ENCODE measurements at places on chromosomes 3 and 15.

DNA sequence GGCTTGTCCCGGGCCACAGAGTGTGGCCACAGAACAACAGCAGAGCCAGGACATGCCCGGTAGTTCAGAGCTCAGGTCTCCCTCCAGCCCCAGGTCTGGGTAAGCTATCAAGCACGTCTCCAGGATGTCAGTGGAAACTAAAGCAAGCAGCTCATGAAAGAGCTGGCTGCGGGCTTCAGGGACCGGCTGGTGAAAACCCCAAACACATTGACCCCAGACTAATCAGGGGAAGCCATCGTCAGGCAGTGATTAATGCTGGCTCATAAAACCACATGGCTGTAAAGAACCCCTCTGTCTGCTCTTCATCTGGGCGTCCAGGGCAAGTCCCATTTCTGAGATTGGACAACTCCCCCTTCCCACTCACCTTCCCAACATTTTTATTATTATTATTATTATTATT is 37.8 kb downstream of the LMCD1 start:
- no peak for DNase-seq

GRCh38 chr3:185537369-185537970 is 14.9 kb downstream of the LIPH start:
- no peak for DNase-seq

DNA sequence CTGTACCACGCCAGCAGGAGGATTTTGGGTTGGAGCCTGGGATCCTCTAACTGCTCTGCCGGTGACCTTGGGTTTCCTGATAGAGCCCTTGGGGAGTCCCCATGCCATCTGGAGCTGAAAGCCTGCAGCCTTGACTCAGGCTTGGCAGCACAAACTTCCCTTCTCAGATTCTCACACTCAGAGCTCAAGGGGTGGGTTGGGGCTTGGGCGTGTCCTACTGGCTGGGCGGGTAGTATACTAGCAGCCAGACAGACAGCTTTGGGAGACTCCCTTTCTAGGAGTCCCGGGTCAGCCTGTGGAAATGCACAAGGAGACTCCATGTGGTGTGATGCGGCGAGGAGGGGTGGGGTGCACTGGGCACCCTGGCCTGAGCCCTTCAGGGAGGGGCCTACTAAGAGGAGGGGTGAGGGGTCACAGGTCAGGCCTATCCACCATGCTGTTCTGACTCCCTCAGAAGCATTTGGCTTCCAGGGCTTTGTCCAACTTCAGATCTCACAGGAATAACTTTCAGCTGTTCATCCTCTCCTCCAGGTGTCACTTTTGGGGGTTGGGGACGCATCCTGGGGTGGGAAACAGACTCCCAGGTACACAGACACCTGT is 21.6 kb upstream of the PLXNA1 start:
- DNase-seq, result no peak

GRCh38 chr3:38721207-38721772 is 71.8 kb upstream of the SCN5A start:
- no peak for DNase-seq

DNA sequence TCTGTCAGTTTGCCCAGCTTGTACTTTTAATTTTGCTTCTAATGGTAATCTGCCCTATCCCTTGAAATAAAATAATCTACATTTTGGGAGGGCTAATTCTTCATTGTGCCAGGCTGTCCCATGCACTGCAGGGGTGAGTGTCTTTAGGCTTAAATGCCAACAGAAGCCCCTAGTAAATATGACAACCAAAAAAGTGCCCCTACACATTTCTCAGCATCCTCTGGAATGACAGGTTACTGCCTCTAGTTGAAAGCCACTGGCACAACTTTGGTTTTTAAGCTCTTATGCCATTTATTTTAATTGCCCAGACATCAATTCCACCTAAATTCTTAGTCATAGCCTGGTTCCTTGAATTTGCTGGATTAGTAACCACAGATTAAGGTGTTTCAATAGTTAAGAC is 3.4 kb downstream of the EPM2AIP1 start:
- no peak for DNase-seq

GRCh38 chr3:168161696-168162095 is 66.0 kb upstream of the GOLIM4 start:
- no peak for DNase-seq

- DNase-seq, result no peak
Measured at GRCh38 chr15:63573533-63573932, 23.7 kb upstream of the FBXL22 start.

- no peak for DNase-seq
Measured at GRCh38 chr3:9238276-9238675, 11.2 kb downstream of the SRGAP3 start.

DNA sequence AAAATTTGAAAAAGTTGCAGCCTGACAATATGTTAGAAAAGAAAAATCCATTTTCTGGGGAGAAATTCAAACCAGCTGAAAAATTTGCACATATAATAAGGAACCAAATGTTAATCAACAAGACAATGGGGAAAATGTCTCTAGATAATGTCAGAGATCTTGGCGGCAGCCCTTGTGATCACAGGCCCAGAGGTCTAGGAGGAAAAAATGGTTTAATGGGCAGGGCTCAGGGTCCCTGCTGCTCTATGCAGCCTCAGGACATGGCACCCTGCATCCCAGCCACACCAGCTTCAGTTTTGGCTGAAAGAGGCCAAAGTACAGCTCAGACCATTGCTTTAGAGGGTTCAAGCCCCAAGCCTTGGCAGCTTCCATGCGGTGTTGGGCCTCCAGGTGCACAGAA is 701.9 kb downstream of the IGSF11 start:
- DNase-seq, result no peak

DNA sequence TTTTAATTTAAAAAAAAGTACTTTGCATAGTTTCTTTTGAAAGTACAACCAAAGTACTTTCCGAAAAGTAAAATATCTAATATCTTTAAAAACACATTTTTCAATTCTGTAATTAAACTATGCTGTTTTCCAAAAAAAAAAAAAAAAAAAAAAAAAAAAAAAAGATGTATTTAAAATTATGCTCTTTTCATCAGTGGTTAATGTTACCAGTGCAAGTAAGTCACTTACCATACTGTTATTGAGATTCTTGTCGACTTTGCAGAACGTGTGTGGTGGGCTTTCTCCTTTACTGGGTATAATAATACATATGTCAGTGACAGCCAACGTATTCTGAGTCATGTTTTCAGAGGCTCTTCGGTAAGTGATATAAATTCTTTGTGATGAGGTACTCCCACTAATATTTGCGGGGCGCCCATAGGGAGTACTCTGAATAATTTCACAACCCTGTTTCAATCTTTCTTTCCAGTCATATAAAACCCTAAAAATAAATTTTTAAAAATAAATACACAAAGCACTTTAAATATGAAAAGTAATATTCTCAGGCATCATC is 39.9 kb downstream of the DENND4A start:
- no peak for DNase-seq

All from anterior cingulate cortex (tissue), 58 donors.